Hippocampal formation (tissue), 2 donors: ENCODE measurements at places on chromosomes 2 and 18.

- DNase-seq: no peak
These were observed 4.1 kb downstream of the HS6ST1 start for GRCh38 chr2:128314348-128315121.

- DNase-seq: no peak
These were observed 27.0 kb downstream of the GREB1 start for GRCh38 chr2:11560806-11561205.

DNA sequence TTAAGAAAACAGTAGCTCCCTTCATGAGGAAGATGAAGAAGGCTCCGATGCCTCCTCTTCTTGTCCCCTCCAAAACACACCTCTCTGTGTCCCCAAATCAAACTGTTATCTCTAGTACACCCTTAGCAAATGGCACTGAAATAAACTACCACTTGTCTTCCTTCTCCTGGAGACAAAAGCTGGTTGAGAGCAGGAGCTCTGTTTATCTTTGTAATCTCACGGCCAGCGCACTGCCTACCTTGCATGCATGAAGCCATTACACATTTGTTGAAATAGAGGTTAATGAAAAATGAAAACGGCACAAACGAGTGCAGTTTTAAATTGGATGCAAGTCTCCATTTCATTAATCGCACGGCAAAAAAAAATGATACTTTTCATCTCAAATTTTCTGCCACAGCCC lies 113.7 kb downstream of the EPB41L3 start:
- no peak for DNase-seq

- no peak for DNase-seq
These were observed 21.4 kb downstream of the ALMS1 start for GRCh38 chr2:73406996-73407395.

DNA sequence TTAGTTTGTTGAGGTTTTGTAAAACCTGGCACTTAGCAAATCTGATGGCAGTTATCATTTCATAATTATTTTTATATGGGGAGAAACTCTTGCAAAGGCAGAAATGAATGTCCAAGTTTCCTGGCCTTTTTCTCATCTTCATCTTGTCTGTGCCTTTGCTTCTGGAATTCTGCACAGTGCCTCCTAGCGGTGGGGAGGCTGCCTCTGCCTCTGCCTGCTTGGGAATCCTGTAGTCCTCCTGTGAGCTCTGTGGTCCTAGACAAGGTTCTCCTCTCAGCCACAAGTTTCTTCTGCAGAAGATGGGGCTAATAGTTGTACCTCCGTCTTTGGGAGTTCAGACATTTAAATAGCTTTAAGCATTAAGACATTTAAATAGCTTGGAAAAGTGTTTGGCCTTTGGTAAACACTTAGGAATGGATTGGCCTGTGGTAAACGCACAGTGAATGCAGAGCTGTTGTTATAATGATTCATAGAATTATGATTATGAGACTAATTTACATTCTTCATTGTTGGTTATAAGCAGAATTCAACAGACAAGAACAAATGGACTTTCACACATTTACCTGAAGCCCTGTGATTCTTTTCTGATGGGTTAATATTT lies 101.2 kb downstream of the ZNF236 start:
- DNase-seq: no peak

- no peak for DNase-seq
These were observed 1.2 kb upstream of the MC2R start for GRCh38 chr18:13916559-13916958.

GRCh38 chr18:59149007-59149406 lies 9.3 kb downstream of the SEC11C start:
- DNase-seq: no peak

GRCh38 chr2:128797533-128797932 lies 478.9 kb upstream of the HS6ST1 start:
- DNase-seq: no peak

DNA sequence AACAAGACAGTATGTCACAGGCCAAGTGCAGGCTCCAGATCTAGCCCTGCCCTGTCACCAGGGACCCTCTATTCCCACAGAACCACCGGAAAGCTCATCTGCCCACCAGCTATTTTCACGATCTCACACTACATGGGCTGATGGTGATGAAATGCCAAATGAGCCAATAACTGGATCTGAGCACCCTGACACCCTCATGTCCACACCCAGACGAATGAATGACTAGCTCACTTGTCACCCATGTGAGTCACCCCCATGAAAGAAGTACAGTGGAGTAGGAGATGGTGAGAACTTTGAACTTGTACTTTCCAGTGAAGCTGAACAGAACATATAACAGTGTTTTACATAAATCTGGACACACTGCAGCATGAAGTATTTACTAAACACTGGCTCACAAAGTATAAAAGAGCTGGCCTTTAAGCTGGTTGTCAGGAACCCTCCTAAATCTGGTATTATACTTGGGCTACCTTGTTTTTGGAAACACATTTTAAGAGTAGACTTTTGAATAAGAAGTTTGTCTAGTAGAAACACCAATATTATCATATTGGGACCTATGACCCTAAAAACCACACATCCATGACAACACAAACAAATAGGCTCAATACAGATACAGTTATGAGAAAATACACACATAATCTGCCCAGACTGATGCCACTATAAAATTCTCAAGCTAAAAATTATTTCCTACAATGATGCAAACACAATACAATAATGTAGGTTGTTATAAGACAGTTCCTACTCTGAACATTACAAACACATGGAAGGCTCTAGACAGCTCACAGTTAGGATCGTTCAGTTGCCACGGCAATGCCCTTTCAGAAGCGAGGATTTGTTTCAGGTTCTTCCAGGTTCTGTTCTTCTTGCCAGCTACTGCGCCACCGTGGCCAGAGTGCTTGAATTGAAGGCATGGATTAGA lies 19.0 kb downstream of the INO80C start:
- peak; percentile 7 for DNase-seq

DNA sequence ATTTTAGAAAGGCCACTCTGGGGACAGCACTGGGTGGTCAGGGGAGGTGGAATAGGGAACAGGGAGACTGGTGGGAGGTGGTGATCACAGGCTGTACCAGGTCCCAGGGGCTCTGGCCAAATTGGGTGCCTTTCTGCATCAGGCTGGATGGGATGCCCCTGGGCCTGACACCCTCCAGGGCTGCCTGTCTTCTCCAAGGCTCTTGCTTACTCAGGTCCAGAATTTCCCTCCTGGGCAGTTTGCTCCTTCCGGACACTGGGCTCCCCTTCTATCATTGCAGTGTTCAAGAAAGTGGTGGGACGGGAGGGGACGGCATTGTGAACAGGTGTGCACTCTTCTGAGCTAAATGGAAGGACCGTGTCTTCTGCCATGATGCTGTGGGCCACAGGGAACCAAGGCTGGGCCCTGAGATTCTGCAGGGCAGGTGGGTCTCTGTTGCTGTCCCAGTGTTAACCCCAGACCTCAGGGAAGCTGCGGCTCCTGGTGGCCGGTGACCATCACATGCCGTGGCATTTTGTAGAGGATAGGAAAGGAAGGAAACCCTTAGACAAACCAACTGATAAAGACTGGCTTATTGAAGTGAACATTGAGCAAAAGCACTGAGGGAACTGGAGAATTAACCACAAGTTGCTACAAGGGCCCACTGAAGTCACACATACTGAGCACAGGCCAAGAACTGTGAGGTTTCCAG lies 93.7 kb upstream of the HS6ST1 start:
- no peak for DNase-seq
